ENCODE measurements at places on chromosomes 3 and 15.

DNA sequence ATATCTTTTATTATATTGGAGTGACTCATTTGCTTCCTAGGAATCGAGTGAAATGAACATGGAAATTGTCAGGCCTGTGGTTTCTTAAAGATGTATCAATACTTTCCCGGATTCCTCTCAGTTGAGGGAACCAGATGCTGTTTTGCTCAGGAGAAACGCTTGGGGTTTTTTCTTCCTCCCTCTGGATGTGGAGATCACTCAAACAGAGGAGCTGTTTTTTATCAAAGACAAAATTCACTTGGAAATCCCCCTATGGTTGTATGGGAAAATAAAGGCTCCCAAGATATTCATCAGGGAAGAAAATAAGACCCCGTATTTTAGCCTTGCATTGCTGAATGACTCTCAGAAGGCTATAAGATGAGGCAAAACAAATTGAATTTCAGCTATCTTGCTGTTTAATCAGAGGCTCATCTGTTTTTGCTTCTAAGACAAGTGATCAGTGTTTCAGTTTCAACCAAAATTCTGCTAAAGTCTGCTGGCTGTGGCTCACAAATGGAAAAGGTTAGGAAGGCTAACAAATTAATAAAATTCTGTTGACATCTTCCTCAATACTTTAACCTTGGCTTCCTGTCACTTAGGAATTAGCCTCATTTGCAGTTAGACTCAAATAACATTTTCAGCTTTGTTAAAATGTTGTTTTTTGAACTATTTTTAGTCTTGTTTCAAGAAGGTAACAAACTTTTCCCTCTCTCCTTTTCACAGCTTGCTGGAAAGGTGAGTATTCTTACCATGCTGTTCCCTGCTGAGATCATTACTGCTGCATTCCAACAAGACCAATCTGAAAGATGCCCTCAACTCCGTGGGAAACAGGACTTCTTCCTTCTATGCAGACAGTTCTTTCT is 83.6 kb downstream of the COL6A5 start:
- no peak for DNase-seq

- DNase-seq = peak; percentile 44
Observed at GRCh38 chr15:77907824-77908751, 169.4 kb downstream of the TBC1D2B start.

DNA sequence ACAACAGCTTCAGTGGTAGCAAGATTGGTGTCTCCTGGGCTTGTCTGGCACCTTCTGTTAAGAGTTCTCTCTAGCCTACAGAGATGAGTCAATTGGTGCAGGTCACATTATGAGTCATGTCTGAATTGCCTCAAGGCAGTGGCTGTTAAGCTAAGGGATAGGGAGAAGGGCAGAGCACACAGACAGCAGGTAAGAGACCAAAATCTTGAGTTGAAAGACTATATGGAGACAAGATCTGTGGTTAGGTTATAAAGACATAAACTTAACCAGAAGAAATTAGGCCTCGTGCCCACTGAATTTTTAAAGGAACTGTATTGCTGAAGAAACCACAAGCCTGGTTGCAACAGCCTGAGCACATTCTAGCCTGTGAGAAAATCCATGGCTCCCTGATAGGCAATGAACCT is 19.2 kb upstream of the KPNA1 start:
- peak; percentile 11 for DNase-seq

DNA sequence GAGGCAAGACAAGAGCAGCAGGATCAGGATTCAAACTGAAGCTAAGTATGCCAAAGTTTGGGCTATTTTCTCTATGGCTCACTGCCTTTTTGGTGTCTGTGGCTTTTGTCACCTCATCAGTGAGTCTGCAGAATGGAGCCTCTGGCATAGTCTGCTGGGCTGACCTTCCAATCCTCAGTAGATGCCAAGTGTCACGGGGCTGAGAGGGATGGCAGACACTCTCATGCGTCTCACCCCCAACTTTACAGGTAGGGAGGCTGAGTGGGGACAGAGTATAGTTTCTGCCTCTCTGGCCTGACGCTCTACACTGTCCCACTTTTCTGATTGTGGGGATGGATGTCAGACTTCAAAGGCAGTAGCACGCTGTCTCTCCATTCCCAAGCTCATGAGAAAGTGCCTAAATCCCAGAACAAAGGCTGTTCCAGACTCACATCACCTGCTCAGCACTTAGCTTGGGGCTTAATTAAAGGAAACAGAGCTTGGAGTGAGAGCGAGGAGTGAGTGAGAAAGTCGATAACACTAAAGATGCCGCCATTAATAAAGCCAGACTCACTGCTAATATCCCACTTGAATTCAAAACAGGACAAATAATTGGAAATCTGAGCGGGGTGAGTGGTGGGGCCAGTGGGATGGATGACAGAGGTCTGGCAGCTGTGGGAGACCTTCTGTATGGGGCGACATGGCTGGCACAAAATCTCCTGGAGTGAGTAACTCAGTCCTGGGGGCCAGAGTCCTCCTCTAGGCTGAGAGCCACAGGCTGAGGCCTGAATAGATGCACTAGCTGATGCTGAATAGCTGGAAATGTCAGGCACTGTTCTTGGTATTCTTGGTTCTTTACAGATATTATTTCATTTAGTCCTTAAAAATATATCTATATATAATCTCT is 78.4 kb upstream of the MRPS22 start:
- no peak for DNase-seq

DNA sequence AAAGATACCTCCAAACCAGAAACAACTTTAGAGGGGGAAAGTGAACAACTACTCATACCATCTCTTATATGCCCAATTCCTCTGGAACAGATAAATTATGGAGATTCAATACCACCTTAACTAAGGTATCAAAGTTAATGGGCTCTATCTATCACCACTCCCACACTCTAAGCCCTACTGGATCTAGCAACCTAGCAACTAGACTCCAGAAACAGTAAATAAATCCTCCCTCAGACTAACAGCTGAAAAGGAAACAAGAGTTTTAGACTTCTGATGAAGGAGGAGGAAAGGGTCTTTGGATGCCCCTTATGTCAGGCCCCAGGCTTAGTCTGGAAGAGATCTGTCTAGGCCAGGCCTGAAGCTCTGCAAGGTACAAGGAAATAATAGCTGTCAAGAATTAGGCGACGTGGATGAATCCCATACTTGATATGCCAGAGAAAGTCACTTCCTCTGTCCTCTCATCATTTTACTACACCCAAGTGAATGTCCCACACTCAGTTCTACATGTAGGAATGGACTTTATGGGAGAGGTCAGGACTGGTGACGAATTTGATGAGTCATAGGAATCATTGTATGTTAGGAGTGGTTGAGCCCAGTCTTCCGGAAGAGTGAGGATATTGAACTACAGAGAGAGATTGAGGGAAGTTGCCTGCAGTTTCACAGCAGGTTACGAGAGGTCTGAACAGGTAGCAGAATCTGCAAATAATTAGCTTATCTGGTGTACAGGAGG is 113.8 kb downstream of the AKAP13 start:
- no peak for DNase-seq

- DNase-seq = no peak
Observed at GRCh38 chr3:7700539-7700938, 801.1 kb upstream of the LMCD1 start.

- DNase-seq = no peak
Observed at GRCh38 chr15:40925495-40925862, 3.7 kb upstream of the DLL4 start.

All from K562 (cell line).